ENCODE measurements at places on chromosomes 2 and 18. TPM values are rescaled to one million over a fixed set of nuclear protein-coding genes. Genes with fewer than 3 reads are reported as not detected.

Gene AOX1
- 3.8 TPM for total RNA-seq

Gene C18orf63
- total RNA-seq = not detected

Gene DUSP19
- total RNA-seq = 1.4 TPM

Gene ANO7
- total RNA-seq = 0.68 TPM

Gene ANKMY1
- total RNA-seq = 7.1 TPM

Gene NPHP1
- total RNA-seq = 2.7 TPM

Gene MSH2
- 20.5 TPM for total RNA-seq

Gene LBX2
- 4.3 TPM for total RNA-seq

Gene KCNS3
- 13.0 TPM for total RNA-seq

Gene SPC25
- total RNA-seq = 1.6 TPM

Gene RESP18
- total RNA-seq = not detected

Gene PARD6G
- 5.4 TPM for total RNA-seq

Gene TOGARAM2
- not detected for total RNA-seq

Gene RUFY4
- not detected for total RNA-seq

Gene POTEE
- not detected for total RNA-seq

Gene SCN9A
- 9.3 TPM for total RNA-seq

Gene FABP1
- total RNA-seq = not detected

Gene SPDYA
- not detected for total RNA-seq

Gene CYRIA
- total RNA-seq = 19.4 TPM

Gene BCL11A
- total RNA-seq = 6.1 TPM

Gene UBXN4
- 50.3 TPM for total RNA-seq

Gene SELENOI
- total RNA-seq = 11.7 TPM

Gene OXER1
- not detected for total RNA-seq

Gene TBR1
- not detected for total RNA-seq

Gene ADI1
- total RNA-seq = 48.5 TPM

Gene SP3
- 65.4 TPM for total RNA-seq

Gene NR4A2
- total RNA-seq = 0.58 TPM
